CD4-positive, alpha-beta memory T cell (primary cell): ENCODE measurements at places on chromosomes 2 and 18.
A peak's percentile ranks its signal among the peaks of the same experiment; 100 is the strongest.

DNA sequence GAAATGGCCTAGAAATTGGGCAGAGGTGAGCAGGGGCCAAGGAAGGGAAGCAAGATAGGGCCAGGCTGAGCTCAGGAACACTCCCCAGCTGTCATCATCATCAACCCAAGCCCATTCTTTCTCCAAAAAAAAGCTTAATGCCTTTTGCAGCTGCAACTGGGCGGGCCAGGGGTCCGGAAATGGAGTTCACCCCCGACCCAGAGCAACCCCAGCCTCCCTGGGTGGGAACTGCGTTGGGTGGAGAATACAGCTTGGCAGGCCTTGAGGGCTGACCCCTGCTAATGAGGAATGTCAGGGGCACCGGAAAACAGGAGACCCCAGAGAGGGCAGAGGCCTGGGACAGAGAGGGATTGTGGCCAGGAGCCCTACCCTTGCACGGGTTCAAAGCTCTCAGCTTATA is 64.8 kb downstream of the TNS1 start:
- DNase-seq: no peak

DNA sequence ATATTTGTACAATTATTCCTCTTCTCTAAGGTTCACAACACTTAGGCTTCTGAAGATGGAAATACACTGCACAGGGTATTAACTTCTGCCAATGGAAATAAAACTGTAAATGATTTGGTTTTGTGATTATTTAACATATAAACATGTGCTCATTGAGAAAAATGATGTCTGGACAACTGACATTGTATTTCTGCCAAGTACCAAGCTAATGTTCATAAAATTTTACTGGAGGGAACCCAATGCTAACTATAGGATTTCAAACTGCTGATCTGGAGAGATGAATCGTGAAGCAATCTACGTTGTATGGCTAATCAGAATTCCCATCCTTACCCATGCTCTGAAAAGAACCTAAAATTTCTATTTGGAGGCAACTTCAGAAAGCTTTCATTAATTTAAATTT is 279.7 kb downstream of the NRXN1 start:
- no peak for DNase-seq

DNA sequence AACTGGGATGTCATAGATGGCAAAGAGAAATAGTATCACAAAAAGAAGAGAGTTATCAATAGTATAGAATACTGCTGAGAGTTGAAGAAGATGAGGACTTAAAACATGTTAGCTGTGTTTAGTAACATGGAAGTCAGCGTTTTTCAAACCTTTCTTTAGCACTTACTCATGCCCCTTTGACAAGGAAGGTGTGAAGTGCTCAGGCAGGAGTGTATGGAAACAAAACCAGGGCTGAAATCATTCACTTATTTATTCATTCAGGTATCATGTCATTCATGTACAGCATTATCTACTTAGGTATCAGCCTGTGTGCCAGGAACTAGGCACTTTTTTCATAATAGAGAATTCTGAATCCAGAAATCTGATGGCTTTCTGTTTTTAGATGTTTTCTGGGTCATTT is 27.2 kb downstream of the CD28 start:
- no peak for DNase-seq

GRCh38 chr2:163613266-163613731 is 122.5 kb downstream of the FIGN start:
- DNase-seq: no peak

- no peak for DNase-seq
Observed at GRCh38 chr2:163799807-163800206, 64.0 kb upstream of the FIGN start.

- no peak for DNase-seq
Observed at GRCh38 chr2:238775591-238775990, 72.3 kb upstream of the TWIST2 start.

GRCh38 chr2:221581986-221582385 is 9.9 kb upstream of the EPHA4 start:
- DNase-seq: no peak

DNA sequence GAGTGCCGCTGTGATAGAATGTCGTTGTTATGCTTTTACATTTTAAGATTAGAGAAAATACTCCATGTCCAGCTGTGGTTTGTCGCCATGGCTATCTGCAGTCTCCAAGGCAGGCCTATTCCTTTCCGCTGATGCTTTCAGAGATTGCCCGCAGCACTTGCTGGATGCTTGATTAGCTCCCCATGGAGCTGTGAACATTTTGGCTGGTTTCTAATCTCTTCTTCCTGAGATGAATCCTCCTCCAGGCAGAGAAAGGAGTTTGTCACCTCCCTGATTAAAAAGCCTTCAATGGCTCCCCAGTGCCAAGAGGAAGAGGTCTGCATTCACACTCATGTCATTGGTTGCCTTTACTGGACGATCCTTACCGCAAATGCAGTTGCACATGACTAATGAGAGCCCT is 32.6 kb upstream of the LPIN1 start:
- no peak for DNase-seq

GRCh38 chr2:220002699-220003098 is 375.3 kb downstream of the SLC4A3 start:
- no peak for DNase-seq

DNA sequence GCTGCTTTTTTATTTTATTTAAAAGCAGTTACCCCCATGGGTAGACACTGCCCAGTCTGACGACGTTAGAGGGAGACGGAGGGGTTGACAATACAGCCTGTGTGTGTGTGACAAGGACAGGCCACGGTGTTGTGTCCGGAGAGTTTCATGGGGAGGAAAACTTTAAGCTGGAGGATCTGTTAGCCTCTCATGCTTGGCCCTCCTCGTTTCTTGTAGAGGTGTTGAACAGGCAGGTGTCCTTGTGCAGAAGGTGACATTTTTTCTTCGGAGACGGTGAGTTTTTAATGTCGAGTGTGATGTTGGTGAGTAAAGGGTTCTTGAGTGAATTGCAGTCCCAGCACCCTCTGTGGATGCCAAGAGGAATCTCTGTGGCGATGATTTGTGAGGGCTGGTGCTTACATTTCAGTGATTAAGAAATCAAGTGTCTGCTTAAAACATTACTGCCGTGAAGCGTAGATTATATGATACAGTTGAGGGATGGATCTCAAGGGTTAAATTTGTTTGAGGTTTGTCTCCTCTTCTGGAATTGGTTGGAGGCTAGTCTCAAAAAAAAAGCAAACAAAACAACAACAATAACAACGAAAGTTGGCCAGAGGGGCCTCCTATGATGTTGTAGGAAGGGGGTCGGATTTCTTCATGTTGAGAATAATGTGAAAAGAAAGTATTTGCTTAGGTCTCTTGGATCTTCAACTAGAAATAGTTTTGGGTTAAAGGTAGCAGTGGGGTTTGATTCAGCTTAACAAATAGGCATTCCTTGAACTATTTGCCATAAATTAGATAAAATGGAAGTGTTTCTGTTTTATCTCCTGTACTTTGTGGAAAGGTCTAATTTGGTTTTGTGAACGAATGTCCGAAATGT is 1.6 kb downstream of the NCOA1 start:
- DNase-seq: peak; percentile 2

GRCh38 chr2:237276716-237277490 is 137.1 kb downstream of the COL6A3 start:
- no peak for DNase-seq

DNA sequence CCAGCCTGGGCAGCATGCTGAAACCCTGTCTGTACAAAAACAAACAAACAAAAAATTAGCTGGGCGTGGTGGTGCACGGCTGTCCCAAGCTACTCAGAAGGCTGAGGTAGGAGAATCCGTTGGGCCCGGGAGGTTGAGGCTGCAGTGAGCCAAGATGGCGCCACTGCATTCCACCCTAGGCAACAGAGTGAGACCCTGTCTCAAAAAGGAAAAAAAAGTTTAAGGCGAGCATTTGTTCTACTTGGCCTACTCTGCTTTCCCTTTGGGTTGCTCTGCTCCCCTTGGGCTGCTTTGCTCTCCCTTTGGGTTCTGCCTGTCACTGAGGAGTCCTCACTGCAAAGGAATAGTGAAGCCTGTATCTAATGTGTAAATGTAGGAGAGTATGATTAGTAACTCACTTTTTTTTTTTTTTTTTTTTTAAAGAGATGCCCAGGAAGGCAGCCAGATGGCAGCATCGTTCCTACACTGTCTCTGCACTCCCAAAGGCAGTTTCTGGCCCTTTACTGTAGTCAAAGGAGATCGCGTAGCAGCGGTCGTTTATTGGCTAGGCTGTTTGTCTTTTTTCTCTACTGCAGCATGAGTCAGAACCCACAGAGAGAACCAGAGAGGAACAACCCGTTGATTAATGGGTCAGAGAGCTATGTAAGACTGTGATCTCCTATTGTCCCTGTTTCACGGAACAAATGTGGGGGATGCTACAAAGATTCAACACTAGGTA is 118.3 kb upstream of the CWC22 start:
- peak; percentile 37 for DNase-seq

DNA sequence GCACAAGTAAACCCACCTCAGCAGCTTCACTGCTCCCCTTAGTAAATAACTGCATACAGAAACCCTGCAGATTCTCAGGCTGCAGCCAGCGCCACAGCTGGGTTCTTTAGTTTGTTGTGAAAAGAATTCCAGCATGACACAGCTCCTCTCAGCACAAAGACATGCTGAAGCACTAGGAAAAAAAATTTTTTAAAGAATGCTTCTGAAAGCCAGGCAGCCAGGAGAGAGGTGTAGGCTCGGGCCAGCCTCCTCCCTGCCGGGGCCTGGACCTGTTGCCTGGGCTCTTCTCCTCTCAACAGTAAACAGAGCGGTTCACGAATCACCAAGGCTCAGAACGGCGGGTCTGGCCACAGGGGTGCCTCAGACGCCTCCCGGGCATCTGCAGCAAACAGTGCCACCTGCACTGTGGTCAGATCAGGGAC is 95.7 kb upstream of the POU3F3 start:
- DNase-seq: no peak

- no peak for DNase-seq
Observed at GRCh38 chr18:28039078-28039477, 137.9 kb downstream of the CDH2 start.

- no peak for DNase-seq
Observed at GRCh38 chr2:121074293-121074932, 210.6 kb downstream of the TFCP2L1 start.

DNA sequence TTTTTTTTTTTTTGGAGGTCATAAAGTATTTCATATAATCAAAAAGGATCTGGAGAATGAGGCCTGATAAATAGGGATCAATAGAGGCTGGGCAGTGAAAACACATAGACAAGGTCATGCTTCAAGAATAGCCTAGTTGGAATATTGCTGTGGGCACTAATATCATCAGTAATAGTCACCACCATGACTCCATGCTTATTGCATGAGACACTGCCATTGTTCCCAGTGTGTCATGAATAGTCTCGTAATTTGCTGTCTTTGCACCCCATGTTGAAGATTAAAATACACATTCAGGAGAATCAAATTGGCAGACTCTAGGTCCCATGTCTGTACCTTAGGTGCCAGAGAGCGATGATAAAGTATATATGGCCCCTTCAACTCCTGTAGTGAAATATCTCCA is 10.3 kb downstream of the ASXL3 start:
- DNase-seq: no peak

DNA sequence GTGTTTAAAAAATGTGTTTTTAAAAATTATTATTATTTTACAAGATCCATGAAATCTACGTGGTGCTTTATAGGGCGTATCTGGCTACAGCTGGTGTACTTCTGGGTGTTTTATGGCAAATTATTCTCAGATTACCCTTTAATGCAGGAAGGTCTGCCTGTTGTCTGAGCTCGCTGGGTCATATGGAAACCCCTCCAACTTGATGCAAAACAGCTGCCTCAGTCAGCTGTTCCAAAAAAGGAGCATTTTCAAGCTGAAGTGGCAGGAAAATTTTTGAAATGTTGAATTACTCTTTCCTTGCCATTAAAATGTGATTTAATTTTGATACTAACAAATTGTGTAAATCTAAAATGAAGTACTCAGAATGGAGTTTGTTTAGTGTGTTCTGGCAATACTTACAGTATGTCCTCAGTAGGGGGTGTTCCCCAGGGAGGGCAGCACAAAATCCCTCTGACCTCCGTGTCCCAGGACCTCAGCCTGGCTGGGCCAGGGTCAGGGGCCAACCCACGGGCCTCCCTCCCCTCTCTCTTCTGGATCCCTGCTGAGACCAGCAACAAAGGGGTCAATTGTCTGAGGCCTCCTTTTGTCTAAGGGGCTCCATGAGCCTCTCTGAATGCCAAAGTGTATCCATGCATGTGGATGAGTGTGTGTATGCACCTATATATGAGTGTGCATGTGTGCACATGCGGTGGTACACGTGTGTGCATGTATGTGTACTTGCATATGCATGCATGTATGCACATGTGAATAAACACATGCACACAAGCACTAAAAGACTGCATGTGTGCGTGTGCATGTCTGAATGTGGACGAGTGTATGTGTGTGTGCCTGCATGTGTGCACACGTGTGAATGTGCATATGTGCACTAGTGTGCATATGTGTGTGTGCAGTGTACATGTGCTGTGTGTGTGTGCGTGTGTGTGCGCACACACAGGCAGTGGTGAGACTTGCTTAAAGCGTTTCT is 105.4 kb downstream of the ACOXL start:
- no peak for DNase-seq

DNA sequence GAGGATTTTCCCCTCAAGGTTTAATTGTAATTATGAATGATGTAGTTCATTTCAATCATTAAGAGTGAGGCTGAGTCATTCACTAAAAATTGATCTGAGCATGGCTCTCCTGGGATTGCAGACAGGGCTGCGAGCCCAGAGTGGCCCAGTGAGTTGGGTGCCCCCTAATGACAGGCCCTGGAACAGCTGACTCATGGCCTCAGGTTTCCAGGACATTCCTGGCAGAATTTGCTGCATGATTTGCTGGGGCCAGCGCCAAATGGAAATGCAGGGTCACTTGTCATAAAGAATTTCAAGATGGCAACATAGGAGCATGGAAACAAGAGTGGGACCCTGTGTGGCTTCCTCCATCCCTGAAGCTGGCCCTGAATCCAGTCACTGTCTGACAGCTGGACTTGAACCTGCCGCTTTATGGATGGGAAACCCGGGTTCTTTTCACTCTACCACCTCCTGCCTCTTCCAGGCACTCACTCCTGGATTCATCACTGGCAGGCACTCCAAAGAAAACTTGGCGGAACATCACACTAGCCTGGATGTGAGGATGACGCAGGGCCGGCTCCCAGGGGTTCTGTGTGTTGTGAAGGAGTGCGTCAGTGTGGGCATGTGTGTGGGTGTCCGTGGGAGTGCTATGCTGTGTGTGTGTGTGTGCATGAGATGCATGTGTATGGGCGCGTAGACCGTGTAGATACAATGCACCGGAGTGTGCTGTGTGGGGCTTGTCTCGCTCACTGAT is 15.2 kb downstream of the OTOF start:
- DNase-seq: no peak

- DNase-seq: no peak
Observed at GRCh38 chr2:7709907-7710306, 792.7 kb downstream of the RNF144A start.

GRCh38 chr18:48860269-48861180 is 90.2 kb downstream of the SMAD7 start:
- no peak for DNase-seq

GRCh38 chr2:191614759-191615158 is 63.2 kb upstream of the NABP1 start:
- no peak for DNase-seq

DNA sequence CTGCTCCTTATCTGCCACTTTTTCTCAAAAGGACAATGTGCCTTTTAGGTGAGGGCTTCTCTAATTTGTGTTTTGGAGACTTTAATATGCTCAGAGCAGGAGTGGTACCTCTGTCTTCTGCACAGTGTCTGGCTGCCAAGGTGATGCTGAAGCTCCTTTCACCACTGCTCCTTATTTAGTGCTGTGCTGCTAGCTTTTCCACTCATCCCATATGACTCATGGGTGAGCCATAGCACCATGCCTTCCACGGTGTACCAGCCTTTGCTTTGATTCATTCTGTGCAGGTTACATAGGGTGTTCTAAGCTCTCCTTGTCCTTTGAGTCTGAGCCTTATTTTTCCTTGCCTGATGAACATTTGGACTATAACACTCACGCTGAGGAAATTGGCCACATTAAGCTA is 202.4 kb downstream of the ARL6IP6 start:
- DNase-seq: no peak
